ENCODE measurements at places on chromosomes 5 and 9.
A peak's percentile ranks its signal among the peaks of the same experiment; 100 is the strongest.

DNA sequence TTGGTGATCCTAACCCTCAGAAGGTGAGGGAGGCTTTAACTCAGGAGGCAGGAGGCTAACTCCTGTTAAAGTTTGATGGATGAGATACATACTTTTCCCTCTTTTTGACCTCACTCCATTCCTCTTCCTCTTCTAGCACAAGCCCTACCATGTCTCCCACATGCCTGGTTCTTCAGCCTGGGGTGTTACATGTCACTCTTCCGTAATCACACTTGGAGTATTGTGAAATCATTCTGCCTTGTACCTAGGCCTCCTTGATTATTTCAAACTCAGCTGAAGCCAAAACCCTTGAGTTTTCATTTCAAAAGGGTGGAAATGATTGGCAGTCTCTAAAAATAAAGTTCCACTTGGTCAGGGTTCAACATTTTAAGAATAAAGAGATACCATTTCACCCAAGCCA is 1.8 kb downstream of the PLAC8L1 start:
- no peak for DNase-seq

GRCh38 chr9:106697750-106698502 is 165.0 kb upstream of the ZNF462 start:
- peak; percentile 71 for DNase-seq

DNA sequence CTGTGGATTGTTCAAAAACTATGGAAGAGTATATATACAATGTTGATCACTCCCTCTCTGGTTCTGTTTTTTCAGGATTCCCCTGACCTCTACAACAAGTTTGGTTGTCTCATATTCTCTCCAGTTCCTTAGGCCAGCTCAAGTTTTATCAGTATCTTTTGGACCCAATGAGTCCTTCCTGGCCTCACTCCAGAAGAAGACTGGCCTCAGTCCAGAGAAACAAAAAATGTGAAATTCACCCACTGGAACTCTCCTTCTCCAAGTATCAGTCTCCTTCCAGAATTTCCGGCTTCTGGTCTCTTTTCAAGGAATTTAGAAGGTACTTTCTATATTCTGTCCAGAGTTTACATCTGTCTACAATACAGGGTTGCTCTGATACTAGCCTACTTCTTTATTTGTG is 537.8 kb upstream of the FTMT start:
- no peak for DNase-seq

GRCh38 chr5:31124026-31124425 is 69.5 kb upstream of the CDH6 start:
- no peak for DNase-seq

DNA sequence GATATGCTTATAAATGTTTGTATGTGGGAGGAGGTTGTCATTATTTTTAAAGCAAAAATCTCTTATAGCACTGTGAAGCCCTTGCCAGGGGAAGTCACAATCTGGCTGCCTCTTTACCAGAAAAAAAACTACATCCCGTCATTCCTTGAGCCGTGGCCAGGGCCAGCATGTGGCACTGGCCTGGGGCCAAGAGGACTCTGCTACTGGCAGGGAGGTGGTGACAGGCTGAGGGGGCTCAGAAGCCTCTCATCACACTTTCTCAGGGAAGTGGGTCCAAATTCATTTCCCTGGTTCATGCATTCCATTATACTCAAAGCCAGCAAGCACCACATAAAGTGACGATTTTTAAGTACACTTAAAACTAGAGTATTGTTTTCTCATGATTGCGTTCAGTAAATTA is 457.3 kb downstream of the ZNF608 start:
- DNase-seq, result peak; percentile 8

- DNase-seq, result no peak
Observed at GRCh38 chr5:60026161-60026560, 132.6 kb upstream of the PDE4D start.

GRCh38 chr5:172606156-172606785 is 34.8 kb upstream of the NEURL1B start:
- no peak for DNase-seq

DNA sequence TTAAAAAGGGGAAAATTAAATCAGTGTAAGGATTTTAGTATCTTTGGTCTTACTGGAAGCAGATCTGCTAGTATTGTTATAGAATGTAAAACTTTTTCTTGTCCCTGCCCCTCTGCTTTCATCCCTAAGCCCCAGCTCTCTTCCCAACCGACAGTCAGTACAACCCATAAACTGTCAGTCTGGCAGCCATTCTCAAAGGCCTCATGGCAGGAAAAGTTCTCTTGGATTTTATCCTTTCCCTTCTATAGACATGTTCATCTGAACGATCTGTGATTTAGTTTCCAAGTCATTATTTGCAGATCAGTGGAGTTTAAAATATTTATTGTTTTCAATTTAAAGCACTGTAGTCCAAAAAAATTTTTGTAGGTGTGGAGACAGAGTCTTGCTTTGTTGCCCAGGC is 39.2 kb downstream of the ARRDC3 start:
- no peak for DNase-seq

DNA sequence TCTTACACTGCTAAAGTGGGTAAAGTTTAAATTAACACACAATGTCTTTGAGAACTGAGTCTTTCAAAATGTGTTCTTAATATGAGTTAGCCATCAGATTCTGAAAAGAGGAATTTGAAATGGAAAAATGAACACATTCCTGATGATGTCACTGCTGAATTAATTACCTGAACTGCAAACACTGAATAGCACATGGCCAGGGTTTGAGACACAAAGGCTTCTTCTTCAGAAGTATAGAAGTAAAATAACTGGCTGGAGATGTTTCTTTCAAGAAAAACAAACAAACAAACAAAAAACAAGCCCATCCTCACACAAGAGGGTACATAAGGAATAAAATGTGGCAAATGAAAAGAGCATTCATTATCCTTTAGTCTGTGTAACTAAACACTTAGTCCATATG is 7.1 kb downstream of the GLIS3 start:
- no peak for DNase-seq

All from AG20443 (cell line).